Right cardiac atrium (tissue), 5 donors: ENCODE measurements at places on chromosomes 2 and 18. TPM values are rescaled to one million over a fixed set of nuclear protein-coding genes. Genes with fewer than 3 reads are reported as not detected.

DNA sequence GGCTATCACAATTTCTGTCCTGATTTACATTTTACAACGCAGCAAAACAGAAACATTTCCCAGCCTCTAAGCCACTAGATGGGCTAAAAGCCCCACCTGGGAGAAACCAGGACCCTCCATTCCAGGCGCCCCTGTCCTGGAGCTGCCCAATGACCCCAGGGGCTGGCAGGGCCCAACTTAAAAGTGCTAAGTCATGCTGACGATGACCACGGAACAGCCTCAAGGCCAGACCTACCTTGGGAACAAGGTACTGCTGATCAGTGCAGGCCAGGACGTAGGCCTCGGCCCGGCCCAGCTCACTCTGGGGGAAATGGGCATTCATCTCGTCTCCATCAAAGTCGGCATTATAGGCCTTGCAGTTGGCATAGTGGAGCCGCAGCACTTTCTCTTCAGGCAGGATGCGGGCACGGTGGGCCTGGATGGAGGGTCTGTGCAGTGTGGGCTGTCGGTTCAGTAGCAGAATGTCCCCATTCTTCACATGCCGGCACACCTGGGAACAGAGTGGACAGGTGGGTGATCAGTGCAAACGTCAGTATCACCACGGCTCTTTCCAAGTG is 35.8 kb downstream of the POLR1A start:
- no peak for DNase-seq

Gene EPB41L3
- total RNA-seq = 20.8 TPM

Gene C2orf15
- total RNA-seq = 0.43 TPM

- DNase-seq = no peak
These were observed 39.6 kb upstream of the NEMP2 start for GRCh38 chr2:190574169-190574568.

GRCh38 chr2:134976074-134976702 is 57.6 kb downstream of the CCNT2 start:
- DNase-seq = no peak

- no peak for DNase-seq
These were observed 39.0 kb downstream of the RELCH start for GRCh38 chr18:62226047-62226446.

DNA sequence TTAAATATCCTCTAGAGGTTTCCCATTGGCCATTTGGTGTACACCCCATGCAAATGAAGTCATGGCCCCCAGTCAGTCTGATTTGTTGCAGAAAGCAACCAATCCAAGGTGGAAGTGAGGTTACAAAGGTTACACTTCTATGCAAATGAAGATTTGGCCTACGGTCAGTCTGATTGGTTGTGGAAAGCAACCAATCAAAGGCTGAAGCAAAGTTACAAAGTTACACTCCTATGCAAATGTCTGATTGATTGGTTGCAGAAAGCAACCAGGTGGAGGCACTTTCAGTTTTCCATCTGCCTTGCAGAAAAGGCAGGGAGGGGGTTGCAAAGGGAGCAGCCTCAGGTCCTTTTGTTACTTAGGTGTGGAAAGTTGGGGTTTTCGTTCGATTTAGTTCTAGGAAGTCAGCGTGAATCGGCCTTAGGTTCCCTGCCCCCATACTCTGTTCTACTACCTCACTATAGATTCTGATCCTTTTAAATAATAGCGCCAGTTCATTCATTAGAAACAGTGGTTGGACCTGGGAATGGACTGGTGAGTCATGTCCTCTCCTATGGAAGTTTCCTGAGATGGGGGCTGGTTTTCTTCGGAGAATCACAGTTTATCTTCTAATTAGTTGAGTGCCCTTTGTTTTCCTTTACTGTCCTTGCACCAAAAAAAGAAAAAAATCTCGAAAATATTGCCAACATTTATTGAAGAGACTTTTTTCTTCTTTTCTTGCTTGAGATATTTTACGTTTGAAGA is 279.5 kb downstream of the AGAP1 start:
- no peak for DNase-seq

DNA sequence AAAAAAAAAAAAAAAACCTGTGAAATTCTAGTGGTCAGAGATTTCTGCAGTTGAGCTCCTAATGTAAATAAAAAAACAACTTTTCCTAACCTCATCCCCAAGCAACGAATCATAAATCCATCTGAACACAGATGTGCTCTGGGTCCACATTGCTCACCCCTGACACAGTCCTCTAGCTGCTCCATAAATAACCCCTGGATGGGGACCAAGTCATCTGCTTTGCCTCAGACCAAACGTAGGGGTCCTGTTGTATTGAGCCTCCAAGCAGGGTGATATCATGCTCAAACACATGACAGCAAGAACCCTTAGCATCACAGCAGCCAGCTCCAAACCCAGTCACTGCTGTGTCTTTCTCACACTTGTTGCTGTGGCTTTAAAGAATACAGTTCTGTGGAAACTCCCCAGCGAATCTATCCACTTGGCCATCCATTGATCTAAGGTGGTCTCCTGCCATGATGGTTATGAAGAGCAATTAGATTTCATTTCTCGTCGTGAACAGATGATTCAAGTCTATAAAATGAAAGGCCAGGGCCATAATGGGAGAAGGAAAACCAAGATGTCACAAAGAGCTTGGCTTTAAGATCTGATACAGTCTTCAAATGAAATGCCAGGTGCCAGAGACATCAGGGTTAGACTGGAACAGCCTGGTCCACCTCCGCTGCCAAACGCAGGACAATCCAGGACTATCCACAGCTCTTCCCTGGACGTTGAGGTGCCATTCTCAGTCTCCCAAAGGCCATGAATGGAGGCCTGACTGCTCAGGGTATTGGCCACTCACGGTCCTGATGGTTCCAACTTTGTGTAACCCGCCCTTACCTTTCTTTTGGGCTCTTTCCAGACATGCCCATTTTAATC is 39.0 kb downstream of the TBC1D8 start:
- no peak for DNase-seq

Gene ITPRIPL1
- 1.5 TPM for total RNA-seq

GRCh38 chr2:241895712-241896641 is 26.4 kb downstream of the RTP5 start:
- peak; percentile 67 for DNase-seq

Gene CNNM3
- total RNA-seq = 8.6 TPM

Gene GPR45
- not detected for total RNA-seq

GRCh38 chr18:50460716-50461115 is 85.9 kb downstream of the SKA1 start:
- no peak for DNase-seq

DNA sequence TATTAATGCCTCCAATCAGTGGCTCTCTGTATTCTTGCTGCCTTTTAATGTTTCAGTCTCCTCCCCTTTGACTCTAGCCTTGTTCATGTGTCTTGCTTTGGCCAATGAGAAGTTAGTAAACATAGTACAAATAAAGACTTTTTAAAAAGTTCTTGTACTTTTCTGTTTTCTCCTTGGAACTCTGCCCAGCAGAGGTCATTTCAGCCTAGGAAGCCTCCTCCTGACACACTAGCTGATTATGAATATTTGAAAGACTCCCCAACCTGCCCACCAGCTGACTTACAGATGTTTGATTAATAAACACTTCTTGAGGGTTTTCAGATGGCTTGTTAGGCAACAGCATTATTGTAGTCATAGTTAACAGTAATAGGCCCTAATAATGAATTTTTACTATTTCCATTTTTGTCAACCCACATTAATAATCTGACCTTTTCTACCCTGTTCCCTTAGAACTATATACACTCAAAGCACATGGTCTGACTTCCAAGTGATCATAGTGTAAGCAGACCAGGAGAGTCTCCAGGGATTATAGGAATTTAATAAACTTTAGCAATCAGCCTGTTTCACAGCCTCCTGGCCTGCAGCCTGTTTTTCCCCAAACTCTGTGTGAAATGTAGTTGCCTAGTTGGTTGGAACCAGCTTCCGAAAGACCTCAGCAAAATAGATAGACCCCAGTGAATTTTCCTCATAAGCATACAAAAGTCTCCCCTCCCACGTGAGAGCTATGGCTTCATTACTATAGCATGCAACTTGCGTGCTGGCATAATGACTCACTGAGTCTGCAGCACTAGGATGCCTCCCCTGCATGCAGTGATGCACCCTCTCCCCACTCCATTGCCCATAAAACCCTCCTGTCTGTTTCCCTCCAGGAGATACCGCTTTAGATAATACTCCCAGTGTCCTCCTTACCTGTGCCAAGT is 670.7 kb upstream of the ZNF804A start:
- no peak for DNase-seq

DNA sequence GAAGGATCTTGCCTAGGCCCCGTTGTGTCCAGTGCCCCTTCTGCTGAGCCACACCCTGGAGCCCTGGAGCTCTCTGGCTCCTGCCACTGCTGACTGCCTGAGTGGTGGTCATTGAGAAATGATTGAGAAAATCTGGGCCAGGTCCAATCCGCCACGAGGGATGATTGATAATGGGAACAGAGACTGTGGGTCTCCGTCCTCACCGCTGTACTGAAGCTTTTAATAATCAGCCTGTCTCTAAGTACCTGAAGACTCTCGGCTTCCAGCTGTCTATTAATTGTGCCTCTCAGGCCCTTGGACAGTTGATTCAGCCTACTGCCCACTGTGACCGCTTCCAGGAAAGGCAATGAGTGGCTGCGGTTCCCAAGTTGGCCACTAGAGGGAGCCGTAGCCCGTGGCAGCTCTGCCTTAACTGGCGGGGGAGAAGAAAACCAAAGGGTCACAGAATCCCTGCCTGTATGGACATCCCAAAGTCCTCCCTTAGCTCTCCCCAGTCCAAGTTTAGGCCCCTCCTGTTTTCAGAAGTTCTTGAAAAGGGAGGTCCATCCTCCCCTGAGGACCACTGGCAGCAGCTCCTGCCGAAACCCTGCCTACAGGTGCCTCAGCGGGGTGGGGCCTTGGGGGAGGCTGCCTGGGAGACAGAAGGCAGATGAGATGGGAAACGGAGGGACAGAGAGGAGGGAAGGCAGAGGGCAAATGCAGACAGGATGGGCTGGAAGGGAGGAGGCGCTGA is 213.6 kb downstream of the TNS1 start:
- peak; percentile 93 for DNase-seq

Gene POLR1A
- total RNA-seq = 20.5 TPM

GRCh38 chr18:79064228-79064627 is 5.0 kb upstream of the ATP9B start:
- DNase-seq = no peak

DNA sequence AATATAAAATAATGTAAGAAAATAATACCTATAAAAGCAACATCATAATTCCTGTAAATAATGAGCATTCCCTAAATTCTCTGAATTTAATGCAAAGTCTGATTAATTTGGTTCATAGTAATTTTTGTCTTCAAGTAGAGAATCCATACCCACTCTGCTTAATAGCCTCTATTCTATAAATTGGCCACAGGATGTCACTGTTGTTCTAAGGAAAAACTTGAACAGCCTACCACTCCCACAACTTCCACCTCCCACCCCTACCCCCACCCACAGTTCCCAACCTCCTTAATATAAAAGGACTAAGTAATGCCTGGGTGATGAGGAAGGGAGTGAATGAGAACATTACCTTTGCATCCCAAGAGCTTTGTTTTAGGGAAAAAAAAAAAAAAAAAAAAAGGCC is 27.2 kb upstream of the BBS5 start:
- DNase-seq = no peak

DNA sequence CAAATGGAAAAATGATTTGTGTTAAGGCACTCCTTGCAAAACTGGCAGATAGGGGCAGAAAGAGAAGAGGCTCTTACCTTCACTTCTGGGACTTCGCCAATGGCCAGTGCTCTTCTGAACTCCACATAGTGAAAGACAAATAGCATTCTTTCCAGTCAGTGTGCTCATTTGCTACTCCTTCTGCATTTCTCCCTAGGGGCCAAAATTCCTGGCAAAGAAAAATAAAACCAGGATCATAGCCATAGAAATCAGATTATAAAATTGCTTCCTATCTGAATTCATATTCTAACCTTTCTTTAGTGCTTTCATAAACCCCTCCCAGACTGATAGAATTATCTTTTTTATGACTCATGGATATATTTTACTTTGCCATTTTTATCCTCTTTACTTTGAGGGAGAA is 56.9 kb upstream of the PELI1 start:
- no peak for DNase-seq

DNA sequence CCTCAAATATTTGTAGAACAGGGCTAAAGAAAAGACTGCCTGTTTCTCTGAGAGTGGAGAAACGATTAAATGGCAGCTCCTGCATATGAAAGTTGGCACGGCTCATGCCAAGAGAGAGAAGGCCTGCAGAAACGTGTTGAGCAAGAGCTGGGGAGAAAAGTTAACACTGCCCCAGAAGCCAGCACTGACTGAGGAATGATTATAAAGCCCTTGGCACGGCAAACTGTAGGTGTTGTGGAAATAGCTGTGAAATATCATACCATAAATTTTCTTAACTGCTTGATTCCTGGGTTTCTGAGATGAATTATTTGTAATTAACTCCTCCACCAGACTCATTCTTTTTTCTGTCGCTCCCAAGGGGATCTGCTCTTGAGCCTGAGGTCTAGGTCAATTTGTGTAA is 4.3 kb downstream of the FRZB start:
- DNase-seq = no peak

DNA sequence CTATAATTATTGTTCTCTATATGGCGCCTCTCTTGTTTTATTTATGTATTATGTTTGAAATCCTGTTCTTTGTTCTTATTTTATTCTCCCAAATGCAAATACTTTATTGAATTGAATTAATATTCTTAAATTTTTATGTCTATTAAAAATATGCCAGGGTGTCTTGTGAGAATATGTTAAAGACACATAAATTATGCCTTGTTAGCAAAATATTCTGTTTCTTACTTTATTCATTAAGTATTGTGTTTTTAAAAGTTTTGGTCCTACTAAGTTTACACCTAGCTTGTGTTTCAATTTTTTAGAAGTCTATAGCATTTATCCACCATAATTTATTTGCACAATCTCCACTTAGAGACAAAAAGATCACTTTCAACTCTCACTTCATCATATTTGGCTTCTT is 741.5 kb upstream of the SLC39A10 start:
- DNase-seq = no peak

DNA sequence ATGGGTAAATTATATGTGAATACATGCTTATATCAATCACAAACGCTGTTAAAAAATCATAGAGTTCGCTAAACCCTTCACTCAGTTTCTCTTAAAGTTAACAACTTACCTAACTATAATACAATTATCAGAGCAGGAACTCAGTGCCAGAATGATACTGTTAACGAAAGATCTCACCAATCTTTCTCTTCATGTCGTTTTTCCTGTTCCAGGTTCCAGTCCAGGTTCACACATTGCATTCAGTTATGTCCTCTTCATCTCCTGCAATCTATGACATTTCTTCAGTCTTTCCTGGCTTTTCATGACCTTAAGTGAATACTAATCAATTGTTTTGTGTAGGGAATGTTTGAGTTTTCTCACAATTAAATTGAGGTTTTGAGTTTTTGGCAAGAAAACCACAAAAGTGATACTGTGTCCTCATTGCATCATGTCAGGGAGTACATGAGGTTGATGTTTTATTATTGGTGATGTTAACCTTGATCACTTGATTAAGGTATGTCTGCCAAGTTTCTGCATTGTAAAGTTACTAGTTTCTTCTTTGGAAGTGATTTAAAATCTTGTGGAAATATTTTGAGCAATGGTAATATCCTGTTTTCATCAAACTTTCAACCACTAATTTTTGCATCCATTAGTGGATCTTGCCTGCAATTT is 131.9 kb downstream of the ESCO1 start:
- no peak for DNase-seq

GRCh38 chr2:237321746-237322145 is 92.2 kb downstream of the COL6A3 start:
- no peak for DNase-seq

Gene ADGRF3
- total RNA-seq = not detected
